HT1080 (cell line): ENCODE measurements at places on chromosomes 2 and 18.

GRCh38 chr2:67579806-67580205 is 182.7 kb downstream of the ETAA1 start:
- DNase-seq, result no peak

DNA sequence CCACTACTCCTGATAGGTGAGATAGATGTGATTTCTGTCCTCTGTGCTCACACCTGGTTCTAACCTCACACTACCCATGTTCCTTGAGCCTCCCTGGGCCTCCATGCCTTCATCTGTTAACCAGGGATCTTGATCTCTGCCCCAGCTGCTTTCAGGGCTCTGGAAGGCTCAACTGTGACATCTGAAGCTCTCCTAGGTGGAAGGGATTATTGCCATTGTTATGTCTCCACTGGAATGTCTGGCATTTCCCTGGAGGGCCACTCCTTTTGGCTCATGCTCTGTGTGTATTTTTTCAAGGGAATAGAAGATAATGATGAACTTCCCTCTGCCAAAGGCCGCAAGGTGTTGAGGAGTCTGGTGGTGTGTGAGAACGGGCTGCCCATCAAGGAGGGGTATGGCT is 41.2 kb downstream of the PCARE start:
- peak; percentile 70 for DNase-seq

DNA sequence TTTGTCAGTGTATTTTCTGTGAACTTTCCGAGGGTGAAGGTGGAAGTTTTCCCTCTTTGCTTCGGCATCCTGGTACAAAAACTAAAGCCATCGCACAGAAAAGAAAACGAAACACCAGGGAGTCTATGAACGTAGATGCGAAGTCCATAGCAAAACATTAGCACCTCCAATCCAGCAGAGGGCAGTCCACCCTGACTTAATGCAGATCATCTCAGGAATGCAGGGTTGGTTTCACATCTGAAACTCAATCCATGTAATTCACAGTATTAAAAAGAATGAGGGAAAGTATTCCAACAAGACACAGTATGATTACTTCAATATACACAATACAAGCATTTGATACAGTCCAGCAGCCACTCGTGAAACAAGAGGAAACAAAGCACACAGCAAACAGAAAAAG is 70.8 kb downstream of the RTP5 start:
- no peak for DNase-seq

DNA sequence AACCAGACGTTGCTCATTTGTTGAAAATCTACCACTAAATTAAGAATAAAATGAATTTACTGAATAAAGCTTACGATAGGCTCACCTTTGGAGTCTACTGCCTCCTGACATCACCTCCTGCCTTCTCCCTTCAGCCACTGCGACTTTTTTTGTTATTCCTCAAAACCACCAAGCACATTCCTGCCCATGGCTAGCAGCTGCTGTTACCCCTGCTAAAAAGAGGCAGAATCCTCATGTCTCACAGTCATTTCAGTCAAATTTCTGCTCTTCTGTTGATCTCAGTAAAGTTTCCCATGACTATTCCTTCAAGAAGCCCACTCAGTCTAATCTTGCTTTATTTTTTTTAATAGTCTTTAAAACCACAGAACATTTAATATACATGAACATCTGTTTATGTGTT is 40.8 kb upstream of the ANKRD62 start:
- DNase-seq, result no peak

DNA sequence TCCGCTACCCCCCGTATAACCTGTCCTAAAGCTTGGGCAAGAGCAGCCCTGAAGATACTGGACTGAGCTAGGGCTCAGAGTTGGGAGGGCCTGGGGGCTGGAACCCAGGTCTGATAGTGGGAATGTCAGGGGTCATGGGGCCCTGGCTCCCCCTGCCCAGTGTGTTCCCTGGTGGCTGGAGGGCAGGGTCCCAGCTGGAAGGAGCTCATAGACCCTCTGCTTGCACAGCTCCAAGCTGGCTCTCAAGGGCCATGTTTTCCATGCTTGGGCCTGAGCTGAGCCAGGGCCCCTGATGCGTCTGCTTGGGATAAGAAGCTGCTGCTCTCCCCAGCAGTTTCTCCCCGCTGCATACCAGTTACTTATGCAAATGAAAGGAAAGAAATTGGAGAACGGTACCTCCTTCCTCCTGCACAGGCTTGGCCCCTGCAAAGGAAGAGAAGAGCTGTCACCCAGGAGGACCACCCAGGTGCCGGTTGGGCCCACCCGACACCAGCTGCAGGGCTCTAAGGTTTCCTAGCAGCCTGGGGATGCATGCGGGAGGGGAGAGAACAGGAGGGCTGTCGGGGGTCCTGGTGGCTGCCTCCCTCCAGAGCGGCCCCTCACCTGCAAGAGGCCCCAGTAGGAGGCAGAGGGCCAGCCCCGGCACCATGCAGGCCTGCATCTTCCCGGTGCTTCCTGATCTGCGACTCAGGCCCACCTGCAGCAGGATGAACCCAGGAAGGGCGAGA is 628 bp downstream of the OTOS start:
- DNase-seq, result no peak

GRCh38 chr2:86053166-86053565 is 52.5 kb downstream of the POLR1A start:
- no peak for DNase-seq

DNA sequence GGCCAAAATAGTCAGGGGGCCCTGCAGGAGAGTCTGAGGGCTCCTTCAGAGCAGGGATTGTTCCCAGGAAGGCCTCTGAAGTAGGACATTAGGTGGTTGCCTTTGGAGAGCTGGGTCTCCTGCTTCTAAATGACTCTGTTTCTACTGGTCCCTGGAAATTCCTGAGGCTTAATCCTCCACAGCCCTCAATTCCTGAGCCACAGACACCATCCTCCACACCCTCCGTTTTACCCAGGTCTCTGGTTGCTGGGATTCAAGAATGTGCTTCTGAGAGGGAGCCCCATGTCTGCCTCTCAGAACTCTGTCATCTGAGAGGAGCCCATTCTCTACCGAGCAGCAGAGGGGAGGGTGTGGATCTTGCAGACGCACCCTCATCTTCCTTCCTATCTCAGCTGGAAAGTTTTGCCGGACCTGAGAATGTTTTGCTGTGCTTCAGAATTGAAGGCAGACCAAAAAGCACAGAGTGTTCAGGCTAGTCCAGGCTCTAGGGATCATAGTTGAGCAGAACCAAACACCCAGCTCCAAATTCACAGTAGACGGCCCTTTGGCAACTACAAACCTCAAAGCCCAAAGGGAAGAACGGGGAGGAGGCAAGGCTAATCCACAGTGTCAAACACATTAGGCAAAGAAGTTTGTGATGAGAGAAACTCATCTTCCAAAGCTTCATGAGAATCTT is 8.1 kb downstream of the VIT start:
- DNase-seq, result no peak

DNA sequence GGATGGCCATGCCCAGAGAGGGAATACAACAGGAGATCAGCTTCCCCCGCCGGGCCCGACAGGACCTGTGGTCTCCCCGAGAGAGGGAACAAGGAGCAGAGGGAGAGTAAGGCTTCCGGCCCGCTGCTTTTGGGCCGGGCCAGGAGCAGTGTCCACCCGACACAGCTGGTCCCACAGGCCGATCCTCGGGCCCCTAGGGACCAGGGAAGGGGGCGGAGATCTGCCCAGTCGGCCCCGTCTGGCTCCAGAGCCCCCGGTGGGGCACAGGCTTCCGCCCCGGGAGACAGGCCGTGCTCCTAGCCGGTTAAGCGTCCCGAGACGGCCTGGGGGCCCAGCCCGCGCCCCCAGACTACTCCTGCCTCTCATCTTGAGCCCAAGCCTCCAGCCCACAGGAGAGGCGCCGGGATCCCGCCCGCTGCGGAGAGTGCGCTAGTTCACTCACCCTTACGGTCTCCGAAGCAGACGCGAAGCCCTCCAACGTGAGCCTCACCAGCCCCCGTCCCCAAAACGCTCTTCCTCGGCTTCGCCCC is at the start of gene MCFD2:
TSS of gene MCFD2 (minus strand) at position 526 of the 530 bp plus-strand sequence. CDS start 6,635 bp downstream, outside the sequence.
- no peak for DNase-seq

DNA sequence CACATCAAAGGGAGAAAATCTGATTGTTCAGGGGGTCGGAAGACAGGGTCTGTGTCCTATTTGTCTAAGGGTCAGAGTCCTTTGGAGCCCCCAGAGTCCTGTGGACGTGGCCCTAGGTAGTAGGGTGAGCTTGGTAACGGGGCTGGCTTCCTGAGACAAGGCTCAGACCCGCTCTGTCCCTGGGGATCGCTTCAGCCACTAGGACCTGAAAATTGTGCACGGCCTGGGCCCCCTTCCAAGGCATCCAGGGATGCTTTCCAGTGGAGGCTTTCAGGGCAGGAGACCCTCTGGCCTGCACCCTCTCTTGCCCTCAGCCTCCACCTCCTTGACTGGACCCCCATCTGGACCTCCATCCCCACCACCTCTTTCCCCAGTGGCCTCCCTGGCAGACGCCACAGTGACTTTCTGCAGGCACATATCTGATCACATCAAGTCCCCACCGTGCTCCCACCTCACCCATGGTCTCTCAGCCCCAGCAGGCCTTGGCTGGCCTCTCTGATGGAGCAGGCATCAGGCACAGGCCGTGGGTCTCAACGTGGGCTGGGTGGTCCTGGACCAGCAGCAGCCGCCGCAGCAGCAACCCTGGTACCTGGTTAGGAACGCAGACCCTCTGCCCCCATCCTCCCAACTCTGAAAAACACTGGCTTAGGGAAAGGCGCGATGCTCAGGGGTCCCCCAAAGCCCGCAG is 3.8 kb downstream of the PROC start:
- no peak for DNase-seq

- no peak for DNase-seq
Measured at GRCh38 chr2:36915627-36916026, 50.7 kb downstream of the STRN start.

DNA sequence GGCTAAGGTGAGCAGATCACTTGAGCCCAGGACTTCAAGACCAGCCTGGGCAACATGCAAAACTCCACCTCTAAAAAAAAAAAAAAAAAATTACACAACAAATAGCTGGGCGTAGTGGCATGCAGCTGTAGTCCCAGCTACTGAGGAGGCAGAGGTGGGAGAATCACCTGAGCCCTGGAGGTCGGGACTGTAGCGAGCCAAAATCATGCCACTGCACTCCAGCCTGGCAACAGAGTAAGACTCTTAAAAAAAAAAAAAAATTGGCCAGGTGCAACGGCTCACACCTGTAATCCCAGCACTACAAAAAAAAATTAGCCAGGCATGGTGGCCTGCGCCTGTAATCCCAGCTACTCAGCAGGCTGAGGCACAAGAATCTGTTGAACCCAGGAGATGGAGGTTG is 7.3 kb downstream of the STARD7 start:
- DNase-seq, result no peak

GRCh38 chr2:98647636-98648035 is 39.2 kb downstream of the UNC50 start:
- no peak for DNase-seq

DNA sequence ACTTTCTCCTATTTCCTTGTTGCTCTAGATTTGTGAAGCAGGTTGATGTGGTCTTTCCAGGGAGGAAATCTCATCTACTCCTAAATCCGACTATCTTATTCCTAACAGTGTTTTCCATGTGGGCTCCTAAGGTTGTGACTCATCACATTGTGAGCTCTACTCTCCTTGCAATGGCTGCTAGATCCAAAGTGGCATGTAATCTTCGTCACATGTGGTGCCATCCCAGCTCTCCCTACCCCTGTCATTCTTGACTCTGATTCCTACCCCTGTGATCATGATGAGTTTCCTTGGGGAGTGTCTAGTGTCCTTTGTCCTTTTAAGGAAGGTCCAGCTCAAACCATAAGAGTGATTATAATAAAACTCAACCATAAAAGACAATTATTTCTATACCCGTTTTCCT is 47.3 kb upstream of the GULP1 start:
- DNase-seq, result peak; percentile 38

DNA sequence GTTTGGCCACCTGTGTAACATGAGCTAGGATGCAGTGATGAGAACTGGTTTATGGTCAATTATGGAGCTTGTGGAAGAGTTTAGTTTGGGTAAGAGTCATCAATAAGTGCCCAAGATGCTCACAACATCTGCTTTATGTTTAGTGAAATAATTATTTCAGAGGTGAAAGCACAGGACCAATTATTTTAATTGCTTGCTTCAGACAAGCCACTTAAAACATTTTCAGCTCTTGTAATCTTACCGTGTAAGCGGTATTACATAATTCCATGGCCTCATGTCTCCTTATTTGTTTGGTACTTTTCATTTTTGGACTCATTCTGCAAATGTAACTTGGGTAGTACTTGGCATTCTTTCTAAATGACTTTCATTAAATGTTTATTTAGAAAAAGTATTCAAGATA is 5.4 kb downstream of the B3GNT2 start:
- no peak for DNase-seq

DNA sequence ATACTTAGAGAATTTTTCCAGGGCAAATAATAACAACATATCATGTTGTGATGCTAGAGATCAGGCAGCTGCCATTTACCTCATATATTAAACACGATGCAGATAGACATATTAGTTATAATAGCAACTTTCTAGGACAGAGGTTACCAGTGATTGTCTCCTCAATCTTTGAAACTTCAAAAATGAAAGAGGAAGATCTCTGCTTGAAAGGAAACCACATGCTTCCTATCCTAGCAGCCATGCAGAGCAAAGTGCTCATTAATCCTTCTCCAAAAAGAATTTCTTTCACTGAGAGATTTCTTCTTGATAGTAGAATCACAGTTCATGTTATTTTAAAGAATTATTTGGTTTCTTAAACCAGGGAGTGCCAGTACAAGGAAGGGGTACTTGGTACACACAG is 317.2 kb downstream of the CPS1 start:
- no peak for DNase-seq

- no peak for DNase-seq
Measured at GRCh38 chr2:172278667-172279066, 148.7 kb upstream of the ITGA6 start.

DNA sequence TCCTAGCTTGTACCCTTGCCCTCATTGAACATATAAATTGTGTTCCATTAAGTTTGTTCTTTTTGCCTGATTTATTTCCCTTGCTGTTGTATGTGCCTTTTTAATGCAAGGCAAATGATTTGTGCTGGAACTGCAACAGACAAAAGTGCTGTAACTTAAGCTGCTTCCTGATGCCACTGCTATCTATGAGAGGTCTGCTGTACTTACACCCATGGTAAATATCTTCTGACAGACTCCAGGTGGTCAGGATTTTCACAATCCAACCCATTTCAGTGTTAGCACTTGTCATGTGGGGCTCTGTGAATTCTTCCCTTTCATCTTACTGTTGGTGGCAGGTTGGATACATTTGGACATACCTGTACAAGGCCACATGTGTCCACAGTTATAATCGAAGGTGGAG is 63.5 kb downstream of the ARHGAP15 start:
- no peak for DNase-seq

- DNase-seq, result no peak
Measured at GRCh38 chr2:57567245-57567644, 479.4 kb upstream of the VRK2 start.

DNA sequence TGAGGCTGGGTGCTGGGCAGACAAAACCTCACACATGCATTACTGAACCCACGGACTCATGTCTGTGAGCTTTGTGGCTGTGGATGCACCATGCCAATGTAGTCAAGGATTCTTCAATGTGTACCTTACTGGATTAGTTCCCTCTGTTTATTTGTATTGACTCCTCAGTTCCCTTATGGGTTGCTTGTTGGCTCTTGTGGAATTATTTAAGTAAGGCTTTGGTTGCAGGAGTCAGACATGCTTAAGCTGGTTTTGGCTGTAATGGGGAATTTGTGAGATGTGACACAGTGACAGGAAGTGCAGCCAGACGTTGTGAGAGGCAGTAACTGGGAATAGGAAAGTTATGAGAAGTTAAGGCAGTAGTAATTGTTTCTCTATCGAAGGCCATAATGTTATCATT is 13.6 kb upstream of the IL1RN start:
- no peak for DNase-seq

GRCh38 chr2:69667805-69668382 is 24.4 kb upstream of the AAK1 start:
- no peak for DNase-seq

GRCh38 chr2:159904959-159905305 is 106.9 kb upstream of the CD302 start:
- no peak for DNase-seq
